ENCODE measurements at places on chromosomes 4 and X.

DNA sequence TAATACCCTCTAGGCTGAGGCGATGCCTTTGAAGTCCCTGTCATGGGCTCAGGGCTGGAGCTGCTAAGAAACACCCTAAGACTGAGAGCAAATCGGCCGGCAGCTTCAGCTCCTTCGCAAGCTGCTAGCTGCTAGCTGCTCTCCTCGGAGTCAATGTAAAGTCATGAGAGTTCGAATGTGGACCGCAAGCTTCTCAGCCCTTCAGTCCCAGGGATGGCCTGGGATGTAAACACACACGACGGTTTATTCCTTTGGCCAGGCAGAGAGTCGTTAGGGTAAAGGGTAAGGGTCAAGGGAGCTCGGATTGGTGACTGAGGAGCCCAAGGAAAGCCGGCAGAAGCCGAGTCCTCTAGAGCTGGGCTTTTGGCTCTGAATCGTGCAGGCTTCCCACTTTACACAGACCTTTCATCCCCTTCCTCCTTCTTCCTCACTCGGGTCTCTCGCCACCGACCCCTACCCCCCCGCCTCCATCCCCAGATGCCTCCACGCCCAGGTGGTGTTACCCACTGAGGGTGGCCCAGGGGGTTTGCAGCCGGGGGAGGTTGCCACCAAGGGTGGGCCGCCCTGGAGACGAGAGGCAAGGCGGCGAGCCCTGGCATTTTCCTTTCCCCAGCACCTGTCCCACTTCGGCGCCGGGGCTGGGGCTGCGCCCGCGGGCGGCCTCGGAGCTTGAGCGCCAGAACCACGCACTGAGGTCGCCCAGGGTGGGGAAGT, 3.1 kb upstream of the BCORL1 start:
- DNase-seq = no peak

DNA sequence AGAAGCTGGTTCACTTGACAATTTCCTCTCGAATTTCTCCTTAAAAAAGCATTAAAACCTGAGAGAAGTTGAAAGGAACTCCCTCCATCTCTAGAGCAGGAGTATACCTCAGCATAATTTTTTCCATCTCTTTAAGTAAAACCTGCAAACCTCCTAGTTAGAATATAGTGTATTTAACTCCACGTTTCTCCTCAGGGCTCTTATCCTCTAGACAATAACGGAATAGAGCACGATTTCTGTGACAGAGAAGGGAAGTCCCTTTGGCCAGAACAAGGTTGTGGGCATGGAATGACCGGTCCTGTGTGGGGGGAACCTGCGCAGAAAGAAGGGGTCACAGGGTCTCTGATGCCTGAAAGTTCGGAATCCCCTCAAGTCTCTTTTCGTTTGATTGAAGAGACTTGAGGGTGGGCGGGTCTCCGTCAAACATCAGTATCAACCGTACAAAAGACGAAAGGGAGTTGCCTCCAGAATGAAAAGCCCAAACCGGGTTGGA, 697 bp downstream of the ZNF280C start:
- DNase-seq = no peak

DNA sequence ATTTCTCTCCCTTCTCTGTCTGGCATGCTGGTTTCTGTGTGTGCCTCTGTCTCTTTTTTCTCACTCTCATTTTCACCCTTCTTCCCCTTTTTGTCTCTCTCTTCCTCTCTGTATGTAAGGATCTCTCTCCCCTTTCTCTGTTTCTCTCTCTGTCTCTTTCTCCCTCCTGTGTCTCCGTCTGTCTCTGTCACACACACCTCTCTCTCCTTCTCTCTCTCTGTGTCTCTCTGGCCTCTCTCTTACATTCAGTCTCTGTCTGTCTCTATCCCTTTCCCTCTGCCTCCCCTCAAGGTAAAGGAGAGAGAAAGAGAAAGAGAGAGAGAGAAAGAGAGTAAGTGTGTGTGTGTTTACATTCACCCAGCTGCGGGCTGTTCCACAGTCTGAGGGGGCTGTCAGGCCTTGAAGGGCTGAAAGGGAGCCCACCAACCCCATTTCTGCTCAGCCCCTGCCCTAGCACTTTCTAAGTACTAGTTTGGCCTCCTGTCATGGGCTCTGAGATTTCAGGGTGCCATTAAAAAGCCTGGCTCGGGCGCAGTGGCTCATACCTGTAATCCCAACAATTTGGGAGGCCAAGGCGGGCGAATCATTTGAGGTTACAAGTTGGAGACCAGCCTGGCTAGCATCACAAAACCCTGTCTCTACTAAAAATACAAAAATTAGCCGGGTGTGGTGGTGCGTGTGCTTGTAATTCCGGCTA, 9.6 kb upstream of the TSPYL2 start:
- DNase-seq = no peak

DNA sequence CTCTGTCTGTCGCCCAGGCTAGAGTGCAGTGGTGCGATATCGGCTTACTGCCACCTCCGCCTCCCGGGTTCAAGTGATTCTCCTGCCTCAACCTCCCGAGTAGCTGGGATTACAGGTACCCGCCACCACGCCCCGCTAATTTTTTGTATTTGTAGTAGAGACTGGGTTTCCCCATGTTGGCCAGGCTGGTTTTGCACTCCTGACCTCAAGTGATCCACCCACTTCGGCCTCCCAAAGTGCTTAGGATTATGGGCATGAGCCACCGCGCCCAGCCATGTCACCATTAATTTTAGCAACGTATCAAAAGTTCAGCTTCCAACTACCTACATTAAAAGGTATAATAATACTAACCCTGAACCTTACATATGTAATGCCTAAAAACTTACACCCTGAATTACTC, 940 bp upstream of the UTP3 start:
- DNase-seq = no peak

DNA sequence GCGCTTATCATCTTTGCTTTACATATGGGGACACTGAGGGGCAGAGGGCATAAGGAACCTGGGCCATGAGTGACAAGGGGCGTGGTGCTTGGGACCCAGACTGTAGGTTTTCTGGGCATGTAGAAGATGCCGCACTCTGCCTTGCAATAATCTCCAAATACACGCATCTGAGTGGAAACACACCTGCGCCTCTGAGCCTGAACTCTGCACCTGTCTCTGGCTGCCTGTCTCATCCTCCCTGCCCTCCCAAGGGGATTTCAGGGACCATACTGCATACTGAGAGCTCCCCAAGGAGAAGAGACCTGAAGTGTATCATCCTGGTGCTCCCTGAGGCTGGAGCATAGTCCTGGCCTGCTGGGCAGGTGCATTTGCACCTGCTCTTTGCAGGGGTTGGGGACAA, 34.7 kb upstream of the ASMTL start:
- no peak for DNase-seq

GRCh38 chr4:24574236-24574635, 10.1 kb downstream of the DHX15 start:
- DNase-seq = no peak

DNA sequence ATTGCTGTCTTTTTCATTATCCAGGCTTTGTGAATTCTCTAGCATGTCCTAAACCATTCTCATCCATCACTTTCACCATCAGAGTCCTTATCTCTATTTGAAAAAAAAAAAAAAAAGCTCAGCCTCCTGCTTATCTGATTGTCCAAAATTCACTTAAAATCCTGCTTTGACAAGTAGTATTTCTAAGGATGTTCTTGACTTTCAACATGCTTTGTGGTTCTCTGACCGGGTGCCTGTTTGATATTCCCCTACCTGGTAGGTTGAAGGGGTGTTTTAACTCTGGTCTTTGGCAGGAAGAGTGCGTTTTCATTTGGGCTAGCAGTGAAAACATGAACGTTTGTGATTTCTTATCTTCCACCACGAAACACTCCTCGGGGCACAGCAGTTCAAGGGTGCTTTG, 17.3 kb upstream of the BBS12 start:
- no peak for DNase-seq

DNA sequence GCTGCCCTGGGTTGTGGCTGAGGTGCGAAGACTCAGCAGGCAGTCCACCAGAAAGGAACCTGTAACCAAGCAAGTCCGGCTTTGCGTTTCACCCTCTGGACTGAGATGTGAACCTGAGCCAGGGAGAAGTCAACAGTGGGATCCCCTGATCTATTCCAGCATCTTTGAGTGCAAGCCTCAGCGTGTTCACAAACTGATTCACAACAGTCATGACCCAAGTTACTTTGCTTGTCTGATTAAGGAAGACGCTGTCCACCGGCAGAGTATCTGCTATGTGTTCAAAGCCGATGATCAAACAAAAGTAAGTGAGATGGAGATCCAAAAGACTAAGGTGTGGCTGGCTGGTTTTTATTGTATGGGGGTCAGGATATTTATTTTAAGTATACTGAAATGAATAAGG, 11.3 kb downstream of the TBC1D1 start:
- no peak for DNase-seq

- no peak for DNase-seq
Observed at GRCh38 chr4:168528131-168528949, 31.5 kb downstream of the PALLD start.

Data from stimulated activated CD8-positive, alpha-beta memory T cell treated with anti-CD3 and anti-CD28 coated beads, Interleukin-7, amount 100 ng/mL, for 48 hours (primary cell).